Hematopoietic multipotent progenitor cell treated with erythropoietin and hydrocortisone succinate and interleukin-3 and kit ligand, for 8 days (in vitro differentiated cells): ENCODE measurements at places on chromosomes 3 and 15.

DNA sequence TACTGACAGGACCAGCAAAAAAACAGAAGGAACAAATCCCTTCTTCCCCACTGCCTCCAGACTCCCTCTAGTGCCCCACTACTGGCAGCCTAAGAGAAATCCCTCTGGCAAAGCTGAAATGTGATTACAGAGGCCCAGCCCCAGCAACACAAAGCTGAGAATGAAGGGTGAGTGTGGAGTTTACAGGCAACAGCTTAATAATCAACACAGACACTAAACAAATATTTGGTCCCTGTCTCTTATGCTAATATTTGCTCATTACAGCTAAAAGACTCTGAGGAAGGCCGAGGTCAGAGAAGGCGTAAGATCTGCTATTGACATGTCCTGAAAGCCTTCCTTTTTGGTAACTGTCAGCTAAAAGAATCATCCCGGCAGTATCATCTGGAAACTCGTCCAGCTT is 308.5 kb upstream of the RASGRP1 start:
- no peak for DNase-seq

- DNase-seq: no peak
Observed at GRCh38 chr3:171095063-171095462, 68.5 kb upstream of the SLC2A2 start.

DNA sequence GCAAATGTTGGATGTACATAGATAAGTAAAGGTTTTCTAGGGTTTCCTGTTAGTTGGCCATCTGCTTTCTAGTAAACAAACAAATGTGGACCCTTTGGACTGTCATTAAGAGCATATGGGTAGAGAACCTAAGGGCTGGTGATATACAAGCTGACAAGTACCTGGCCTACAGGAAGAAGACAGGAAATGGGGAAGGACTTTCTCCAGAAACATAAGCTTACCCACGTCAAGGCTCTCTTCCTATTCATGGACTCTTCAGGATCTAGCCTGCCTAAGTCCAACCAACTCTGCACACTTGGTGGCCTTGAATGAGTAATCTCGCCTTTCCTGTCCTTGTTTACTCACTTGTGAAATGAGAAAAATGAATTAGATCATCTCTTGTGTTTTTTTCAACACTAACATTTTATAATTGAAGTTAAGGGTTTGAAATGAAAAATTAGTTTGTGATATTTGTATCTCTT is 22.2 kb upstream of the GOLIM4 start:
- peak; percentile 44 for DNase-seq

GRCh38 chr3:1294586-1294985 is 201.8 kb downstream of the CNTN6 start:
- DNase-seq: no peak

GRCh38 chr3:179181021-179181472 is 32.9 kb downstream of the PIK3CA start:
- peak; percentile 51 for DNase-seq

DNA sequence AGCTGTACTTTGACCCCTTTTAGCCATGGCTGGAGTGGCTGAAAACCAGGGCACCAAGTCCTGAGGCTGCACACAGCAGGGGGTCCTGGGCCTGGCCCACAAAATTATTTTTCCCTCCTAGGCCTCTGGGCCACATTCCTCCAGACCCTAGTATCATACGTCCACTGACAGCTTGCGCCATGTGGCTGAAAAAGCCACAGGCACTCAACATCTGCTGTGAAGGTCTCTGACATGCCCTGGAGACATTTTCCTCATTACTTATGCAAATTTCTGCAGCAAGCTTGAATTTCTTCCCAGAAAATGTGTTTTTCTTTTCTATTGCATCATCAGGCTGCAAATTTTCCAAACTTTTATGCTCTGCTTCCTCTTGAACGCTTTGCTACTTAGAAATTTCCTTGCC is 239.0 kb downstream of the SQOR start:
- DNase-seq: no peak

DNA sequence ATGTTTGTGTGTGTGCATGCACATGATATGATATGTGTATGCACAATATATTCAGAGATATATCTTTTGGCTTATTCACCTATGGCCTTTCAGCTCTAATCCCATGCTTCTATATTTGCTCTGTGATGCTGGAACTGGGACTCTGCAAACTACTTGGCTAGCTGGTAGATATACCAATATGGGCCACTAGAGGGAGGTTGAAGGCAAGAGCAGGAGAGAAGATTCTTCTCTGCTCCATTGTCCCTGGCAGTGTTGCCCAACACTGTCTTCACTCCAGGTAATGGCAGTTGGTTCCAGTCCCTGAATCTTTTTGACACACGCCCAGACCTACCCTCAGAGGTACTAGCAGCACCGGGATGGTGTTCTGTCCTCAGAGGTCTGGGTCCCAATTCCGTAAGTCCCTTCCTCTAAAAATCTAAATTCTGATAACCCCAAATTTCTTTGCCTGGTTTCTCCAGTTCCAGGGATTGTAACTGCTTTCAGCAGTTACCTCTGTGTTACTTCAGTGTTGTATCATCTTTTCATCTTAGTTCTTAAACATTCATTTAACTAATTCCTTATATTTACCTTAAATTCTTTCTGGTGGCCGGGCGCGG is 44.7 kb downstream of the GTPBP8 start:
- peak; percentile 60 for DNase-seq

DNA sequence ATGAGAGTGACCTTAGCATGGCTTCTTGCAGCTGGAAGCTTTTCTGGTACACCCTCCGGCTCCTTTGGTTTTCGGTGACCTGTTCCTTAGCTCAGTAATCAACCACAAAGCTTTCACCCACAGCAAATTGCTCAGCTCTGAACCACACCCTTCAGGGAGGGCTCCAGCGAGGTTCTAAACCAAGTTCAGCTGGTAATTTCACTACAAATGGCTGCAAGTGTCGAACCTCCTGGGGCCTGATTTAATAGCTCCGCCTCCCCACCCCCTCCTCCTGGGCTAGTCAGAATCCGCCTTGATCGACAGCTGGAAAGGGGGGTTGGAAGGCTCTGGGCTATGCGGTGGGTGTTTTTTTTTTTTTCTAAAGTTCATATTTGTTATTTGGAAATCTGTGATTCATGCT is 150.9 kb upstream of the MCTP2 start:
- DNase-seq: no peak

GRCh38 chr3:5292512-5292911 is 105.0 kb downstream of the EDEM1 start:
- no peak for DNase-seq

GRCh38 chr3:42101048-42101447 is 9.9 kb downstream of the TRAK1 start:
- DNase-seq: no peak

DNA sequence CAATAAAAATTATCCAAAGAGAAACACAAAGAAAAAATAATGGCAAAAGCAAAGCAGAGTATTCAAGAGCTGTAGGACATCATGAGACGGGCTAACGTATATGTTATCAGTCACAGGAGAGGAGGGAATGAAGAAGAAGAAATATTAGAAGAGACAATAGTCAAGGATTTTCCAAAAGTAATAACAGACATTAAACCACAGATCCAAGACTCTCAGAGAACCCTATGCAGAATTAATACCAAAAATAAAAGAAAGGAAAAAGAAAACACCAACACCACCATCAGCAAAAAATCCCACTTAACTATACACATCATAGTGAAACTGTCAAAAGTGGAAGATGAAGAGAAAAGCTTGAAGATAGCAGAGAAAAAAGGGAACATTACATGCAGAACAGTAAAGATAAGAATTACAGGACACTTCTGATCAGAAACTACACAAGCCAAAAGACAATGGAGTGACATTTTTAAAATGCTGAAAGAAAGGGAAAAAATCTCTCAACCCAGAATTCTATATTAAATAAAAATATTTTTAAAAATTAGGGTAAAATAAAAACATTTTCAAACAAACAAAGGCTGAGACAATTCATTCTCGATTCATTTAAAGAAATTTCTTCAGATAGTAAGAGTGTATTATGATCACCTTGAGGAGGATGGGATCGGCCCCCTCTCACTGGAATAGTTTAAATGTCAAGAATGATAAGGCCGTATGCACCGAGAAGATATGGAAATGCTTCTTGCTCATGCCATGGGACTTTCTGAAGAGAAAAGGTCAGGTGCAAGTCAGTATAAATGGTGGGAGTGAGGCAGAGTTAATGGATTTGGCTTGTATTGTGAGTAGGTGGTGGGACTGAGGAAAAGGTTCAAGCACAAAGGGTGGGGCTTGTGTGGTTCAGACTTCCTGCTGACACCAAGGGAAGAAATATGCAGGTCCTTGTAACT is 28.5 kb downstream of the TM2D3 start:
- no peak for DNase-seq

GRCh38 chr3:140530603-140531002 is 147.3 kb upstream of the TRIM42 start:
- no peak for DNase-seq

DNA sequence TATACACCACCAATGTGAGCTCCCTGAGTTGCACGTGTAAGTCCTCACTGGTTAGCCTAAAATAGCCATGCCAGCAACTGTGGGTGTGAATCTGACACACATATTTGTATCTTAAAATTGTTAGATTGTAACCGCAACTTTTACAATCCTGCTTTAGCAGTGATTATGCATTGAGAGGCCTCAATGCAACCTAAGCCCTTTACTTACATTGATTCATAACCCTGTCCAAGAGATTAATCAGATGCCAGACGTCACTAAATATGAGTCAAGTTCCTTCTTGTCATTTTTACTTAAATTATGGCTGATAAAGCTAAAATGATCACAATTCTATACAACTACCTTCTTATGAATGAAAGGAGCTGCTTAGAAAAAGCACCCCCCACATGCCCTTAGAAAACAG is 46.9 kb downstream of the IL17RD start:
- DNase-seq: no peak

DNA sequence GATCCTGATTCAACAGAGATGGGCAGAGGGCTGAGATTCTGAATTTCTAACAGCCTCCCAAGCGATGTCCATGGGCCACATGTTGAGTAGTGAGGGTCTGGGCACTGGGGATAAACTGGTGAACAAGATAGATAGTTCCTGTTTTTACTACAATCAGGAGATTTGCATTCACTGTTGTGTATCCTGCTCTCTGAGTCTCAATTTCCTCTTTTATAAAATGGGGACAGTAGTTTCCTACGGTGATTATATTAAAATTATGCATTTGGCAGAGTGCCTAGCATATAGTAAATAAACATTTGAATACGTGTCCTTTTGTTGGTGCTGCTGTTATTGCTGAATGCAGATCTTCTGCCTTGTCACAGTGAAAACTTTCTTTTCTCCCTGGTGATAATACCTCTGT is 102.5 kb downstream of the MYH15 start:
- DNase-seq: peak; percentile 32

- no peak for DNase-seq
Observed at GRCh38 chr15:80228959-80229610, 22.9 kb downstream of the CTXND1 start.

- peak; percentile 12 for DNase-seq
Observed at GRCh38 chr3:126704494-126705214, 614 bp downstream of the CHCHD6 start.

GRCh38 chr3:4814904-4815574 is 164.2 kb upstream of the BHLHE40 start:
- no peak for DNase-seq
